Glomerular endothelial cell (primary cell): ENCODE measurements at places on chromosomes 6 and 20.

- no peak for DNase-seq
Measured at GRCh38 chr6:10759884-10760329, 12.3 kb downstream of the TMEM14B start.

DNA sequence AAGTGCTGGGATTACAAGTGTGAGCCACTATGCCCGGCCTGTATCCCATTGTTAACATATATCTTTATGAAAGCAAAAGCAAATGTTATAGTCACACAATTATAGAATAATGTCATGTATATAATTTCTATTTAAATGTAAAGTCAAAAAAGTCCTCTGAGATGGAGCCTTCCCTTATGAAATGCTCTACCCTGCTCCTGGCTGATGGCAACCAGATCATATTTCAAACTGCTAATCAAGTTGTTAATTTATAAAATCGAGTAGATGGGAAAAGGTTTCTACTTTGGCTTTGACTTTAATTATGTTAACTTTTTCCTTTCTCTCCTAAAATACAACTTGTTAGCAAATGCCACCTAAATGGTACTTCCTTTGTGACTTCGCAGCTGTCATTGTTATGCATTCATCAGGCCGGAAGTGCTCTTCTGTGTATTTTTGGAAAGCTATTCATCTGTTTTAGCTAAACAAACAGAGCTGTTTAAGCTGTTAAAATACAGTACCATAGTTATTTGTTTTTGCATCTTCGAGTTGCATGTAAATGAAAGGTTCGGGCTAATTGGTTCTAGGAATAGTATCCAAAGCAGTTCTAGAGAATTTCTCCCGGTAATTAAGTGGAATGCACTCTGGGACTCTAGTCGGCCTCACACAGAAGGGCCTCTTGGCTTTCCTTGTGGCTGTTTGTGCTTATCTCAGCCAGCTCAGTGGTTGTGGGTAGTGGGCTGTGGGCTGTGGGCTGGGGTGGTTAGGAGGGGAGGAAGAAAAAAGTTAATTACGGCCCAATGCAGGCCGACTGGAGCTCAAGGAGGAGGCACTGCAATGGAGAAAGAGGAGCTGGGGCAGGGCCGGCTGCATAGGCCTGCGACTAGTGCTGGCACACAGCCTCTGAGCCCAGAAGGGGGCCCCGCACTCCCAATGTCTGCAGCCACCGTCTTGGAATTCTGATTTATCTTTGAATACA is 34.8 kb downstream of the SLC35D3 start:
- no peak for DNase-seq

- no peak for DNase-seq
Measured at GRCh38 chr20:4011226-4011975, 4.0 kb downstream of the RNF24 start.

- DNase-seq, result no peak
Measured at GRCh38 chr6:52331793-52332457, 30.0 kb upstream of the PAQR8 start.

- no peak for DNase-seq
Measured at GRCh38 chr20:46789339-46790028, 80.0 kb downstream of the SLC2A10 start.

- no peak for DNase-seq
Measured at GRCh38 chr6:1759870-1760269, 150.2 kb downstream of the FOXC1 start.

GRCh38 chr6:167699141-167699931 is 127.4 kb upstream of the AFDN start:
- peak; percentile 44 for DNase-seq

DNA sequence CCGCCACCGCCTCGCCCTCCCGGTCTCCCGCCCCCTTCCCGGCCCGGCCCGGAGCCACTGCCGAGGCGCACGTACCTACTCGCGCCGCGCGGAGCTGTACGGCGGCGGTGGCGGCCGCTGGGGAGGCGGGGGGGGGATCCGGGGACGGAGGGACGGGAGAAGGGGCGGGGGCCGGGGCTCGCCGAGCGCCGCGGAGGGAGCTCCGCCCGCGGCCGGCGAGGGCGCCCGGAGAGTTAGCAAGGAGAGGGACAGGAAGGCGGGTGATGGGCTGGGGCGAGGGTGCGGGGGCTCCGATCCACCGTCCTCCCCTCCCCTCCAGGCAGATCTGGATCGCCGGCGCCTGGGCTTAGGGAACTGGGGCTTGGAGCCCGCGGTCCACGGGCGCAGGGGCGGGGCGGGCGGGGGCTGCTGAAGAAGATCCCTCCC is 548 bp upstream of the TMEM74B start:
- DNase-seq, result no peak

DNA sequence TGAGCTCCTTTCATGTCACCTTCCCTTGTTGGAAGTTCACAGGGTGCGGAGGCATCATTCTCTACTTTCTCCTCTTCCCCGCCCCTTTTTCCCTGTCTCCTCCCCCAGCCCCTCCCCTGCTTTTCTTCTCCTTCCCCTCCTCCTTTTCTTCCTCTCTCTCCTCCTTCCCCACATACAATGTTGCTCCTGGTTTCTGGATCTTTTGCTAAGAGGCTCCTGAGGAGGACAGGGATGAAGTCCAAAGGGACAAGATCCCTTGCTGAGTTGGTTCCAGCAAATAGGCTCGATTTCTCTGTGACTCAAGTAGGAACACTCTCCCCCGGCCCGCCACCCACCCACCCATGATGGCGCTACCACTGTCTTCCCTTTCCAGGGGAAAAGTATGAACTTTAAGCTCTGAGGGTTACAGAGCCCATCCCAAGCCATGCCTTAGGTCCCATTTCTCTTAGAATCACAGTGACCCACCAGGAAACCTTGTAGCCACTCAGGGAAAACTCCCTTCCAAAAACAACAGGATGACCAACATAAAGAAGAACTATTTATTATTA is 852 bp upstream of the TFEB start:
- no peak for DNase-seq

DNA sequence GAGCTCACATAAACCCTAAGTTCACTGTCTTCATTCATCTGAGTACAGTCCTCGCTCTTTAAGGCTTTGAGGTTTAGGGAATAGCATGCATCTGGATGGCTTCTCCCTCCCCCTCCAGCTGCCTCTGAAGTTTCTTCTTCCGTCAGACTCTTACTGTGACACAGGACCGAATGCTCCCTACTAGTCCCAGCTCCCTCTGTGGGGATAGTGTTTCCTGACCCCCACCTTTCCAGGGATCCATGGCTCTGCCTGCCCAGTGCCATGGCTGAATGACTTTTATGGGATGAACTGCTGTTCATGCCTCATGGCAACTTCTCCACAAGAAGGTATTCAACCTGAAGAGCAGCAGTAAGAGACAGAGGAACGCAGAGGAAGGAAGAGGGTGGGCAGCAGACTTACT is 79.8 kb upstream of the EMILIN3 start:
- DNase-seq, result no peak

GRCh38 chr6:85449818-85450759 is at the start of gene NT5E:
Gene NT5E, plus strand, starts transcription at chr6:85450083. Its CDS starts 57 bp downstream, at chr6:85450140.
- DNase-seq, result no peak

DNA sequence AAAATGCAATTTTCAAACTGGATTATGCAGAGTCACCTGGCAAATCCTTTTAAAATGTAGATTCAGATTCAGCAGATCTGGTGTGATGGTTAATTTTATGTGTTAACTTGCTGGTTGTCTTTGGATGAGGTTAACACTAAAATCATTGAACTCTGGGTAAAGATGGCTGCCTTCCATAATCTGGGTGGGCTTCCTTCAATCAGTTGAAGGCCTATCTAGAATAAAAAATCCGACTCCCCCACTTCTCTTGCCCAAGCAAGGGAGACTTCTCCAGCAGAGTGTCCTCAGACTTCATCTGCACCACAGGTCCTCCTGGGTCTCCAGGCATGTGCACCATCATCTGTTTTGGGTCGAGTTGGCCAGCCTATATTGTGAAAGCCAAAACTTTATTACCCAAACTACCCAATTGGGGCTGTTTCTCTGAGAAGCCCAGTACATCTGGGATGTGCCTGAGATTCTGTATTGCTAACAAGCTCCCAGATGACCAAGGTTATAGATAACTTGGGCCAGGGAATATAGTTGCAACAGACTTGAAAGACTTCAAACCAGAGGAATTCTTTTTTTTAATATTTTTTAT is 1.6 kb upstream of the SLC17A5 start:
- DNase-seq, result no peak

GRCh38 chr6:63307581-63308246 is 12.1 kb downstream of the LGSN start:
- DNase-seq, result no peak

GRCh38 chr20:4130404-4131189 is 115.2 kb upstream of the RNF24 start:
- DNase-seq, result no peak

DNA sequence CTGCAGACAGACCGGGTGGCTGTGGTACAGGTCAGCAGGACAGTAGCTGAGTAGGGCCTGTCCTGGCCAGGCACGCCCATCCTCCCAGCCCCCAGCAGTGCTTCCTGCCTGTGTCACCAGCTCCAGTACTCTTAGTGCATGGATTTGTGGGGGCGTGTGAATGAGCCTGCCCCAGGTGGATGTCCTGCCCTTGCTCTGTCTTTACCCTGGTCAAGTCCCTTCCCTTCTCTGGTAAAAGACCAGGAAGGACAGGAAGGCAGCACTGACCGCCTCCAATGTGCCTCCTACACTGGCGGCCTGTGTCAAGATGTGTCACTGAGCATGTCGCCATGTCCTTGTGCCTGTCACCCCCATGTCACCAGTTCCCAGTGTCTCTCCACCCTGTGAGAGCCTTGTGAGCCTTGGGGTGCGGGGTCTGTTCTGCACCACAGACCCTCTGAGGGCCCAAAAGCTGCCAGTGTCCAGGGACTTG is 11.9 kb downstream of the TEAD3 start:
- no peak for DNase-seq

DNA sequence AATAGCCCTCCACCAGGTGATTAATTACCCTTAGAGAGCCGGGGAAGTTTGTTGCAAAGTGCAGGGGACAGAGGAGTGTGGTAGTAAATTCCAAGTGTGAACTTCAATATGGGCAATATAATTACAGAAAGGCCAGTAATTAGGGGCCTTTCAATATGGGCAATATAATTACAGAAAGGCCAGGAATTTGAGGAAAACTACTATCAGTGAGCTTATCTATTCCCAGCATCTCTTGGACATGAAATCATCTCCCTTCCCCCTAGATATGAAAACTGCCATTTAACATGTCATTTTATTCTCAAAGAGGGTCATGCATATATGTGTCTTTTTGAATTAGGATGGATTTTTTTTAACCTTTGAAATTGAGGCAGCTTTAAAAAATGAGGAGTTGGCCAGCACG is 102.0 kb downstream of the FOXO3 start:
- no peak for DNase-seq

DNA sequence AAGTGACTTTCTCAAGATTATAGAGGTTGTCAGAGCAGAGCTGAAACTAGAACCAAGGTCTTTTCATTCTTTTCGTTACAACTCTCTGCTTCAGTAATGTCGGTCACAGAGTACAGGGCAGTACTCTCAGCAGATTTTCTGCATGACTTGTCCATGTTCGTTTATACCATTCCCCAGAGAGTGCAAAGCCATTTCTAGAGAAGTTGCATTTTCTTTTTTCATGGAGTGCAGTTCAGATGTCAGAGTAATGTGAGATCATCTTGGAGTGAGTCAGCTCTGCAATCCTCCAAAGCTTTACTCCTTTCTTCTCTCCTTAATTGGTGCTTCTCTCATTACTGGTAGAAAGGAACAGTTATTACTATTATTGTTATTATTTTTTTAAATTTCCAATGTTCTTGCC is 115.6 kb upstream of the B3GAT2 start:
- no peak for DNase-seq

DNA sequence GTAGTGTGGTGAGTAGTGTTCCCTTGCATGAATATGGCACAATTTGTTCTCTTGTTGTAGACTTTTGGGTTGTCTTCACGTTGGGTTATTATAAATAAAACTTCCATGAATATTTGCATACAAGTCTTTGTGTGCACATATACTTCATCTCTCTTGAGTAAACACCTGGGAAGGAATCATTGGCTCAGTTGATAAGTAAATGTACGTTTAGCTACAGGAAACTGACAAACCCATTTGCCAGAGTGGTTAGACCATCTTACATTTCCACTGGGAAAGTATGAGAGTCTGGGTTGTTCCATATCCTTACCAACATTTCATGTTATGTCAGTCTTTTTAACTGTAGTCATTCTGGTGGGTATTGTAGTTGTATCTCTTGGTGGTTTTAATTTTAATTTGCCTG is 119.2 kb downstream of the SLX4IP start:
- DNase-seq, result no peak

DNA sequence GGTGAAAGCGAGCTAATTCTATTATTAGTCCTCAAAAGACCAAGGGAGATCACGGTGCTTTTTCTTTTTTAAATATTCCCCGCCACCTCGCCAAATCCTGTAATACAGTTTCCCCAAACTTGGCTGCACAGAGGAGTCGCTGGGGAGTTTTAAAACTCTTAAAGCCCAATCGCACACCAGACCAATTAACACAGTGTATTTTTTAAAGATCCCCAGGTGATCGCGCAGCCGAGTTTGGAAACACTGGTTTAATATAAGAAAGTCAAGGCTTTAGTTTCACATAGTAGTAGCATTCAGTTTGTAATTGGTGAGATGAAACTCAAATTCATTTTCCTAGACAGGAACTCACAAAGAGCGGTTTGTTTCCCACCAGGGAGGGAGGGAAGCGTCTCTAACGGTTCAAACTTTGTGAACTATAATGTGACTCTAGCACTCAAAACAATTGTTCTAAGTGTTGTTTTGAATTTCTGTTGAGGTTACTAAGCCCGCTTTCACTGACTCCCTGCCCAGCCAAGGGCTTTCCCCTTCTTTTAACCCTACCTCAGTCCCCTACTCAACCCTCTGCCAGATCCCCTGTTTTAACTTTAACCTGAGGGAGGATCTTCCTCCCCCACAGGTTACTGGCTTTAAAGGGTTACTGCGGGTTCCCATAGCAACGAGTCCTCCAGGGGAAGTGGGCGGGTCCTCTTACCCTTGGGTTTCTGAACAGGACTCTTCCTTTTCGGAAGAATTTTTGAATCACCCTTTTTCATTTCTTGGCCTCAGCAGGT is 25.7 kb upstream of the BTBD3 start:
- DNase-seq, result peak; percentile 54

GRCh38 chr6:53300656-53301551 is 47.8 kb downstream of the ELOVL5 start:
- DNase-seq, result no peak

GRCh38 chr6:4371207-4371921 is 236.0 kb upstream of the ECI2 start:
- DNase-seq, result no peak

- no peak for DNase-seq
Measured at GRCh38 chr6:10385524-10386132, 29.2 kb downstream of the TFAP2A start.

DNA sequence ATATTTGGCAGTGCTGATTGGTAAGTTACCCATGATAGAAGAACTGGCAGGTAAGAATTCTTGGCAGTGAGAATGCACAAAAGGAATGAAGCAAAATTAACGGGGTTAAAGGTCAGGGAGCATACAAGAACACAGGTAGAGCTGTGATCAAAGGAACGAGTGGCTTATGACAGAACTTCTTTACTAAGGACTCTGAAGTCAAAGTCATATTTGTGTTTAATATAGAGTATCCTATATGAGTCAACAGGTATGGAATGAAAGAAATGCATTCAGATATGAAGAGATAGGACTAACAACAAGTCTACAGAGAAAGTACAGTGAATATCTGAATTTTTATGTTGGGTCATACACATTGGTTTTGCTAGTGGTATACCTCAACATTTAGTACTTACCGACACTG is 209.0 kb upstream of the CITED2 start:
- DNase-seq, result no peak

- DNase-seq, result no peak
Measured at GRCh38 chr6:164066335-164066734, 651.8 kb downstream of the QKI start.
